Stimulated activated CD8-positive, alpha-beta memory T cell treated with anti-CD3 and anti-CD28 coated beads, Interleukin-15, amount 100 ng/mL, for 24 hours (primary cell): ENCODE measurements at places on chromosomes 7 and 10.

DNA sequence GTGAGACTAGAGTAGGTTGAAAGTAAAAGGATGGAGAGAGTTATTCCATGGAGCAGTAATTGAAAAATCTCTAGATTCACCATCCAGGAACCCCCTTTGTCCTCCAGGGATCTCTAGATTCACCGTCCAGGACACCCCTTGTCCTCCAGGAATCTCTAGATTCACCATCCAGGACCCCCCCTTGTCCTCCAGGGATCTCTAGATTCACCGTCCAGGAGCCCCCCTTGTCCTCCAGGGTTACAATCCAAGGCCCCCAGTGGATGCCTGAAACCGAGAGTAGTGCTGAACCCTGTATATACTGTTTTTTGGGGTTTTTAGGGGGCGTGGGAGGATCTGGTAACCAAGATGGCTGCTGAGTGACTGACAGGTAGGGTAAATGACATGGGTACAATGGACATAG is 38.3 kb upstream of the PPP2R2D start:
- no peak for DNase-seq

- DNase-seq = no peak
These were observed 355.4 kb downstream of the HGF start for GRCh38 chr7:81414411-81414810.

DNA sequence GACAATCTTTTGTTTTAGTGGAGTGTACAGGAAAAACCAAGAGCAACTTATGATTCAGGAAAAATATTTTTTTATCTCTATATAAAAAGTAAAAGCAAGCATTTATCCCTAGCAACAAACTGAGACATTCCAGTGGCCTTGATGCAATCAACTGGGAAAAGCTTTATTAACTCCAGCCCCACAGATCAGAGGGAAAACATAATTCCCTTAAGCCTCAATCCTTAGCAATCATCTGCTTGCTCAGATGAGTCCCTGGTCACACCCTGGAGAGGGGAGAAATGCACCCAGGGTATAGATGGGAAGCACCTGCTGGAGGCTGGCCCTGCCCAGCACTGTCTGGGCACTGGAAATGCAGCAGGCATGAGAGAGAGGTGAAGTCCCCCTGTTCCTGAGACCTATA is 636.6 kb downstream of the TNS3 start:
- DNase-seq = no peak

DNA sequence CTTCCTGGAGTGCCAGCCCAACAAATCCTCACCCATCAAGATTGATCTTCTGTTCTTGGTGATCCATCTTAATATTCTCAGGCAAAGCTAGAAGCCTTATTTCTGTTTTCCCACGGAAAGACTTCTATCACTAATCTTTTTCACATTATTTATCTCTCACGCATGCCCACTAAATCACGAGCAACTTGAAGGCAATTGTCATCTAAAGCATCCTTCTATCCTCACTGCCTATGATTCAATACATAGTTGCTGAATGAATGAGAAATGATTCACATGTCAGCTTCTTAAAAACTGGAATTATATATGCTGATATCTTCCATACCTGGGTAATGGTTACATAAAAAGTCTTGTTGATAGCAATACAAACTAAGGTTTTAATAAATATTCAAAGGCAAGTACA is 12.6 kb upstream of the COL1A2 start:
- DNase-seq = no peak

GRCh38 chr7:123846217-123846891 is 1.4 kb downstream of the HYAL4 start:
- no peak for DNase-seq

DNA sequence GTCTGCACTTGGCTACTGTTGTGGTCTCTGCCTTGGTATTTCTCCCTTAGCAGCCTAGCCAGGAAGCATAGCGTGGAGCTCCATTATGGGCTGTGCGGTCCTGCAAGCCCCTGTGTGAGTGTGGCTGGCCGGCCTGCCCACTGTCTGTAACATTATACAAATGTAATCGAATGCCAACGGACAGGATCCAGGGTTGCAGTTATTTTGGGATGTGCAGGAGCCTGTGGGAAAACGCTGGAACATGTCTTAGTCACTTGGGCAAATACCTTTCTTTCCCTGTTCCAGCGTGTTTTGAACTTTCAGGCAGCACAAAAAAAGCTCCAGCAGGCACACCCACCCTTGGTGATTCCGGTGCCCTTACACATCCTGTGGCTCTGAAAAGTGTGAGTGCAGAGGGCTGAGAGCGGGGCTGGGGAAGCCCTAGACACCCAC is 29.5 kb downstream of the BAG3 start:
- no peak for DNase-seq

- DNase-seq = no peak
These were observed 6.3 kb upstream of the C10orf95 start for GRCh38 chr10:102457591-102458150.

DNA sequence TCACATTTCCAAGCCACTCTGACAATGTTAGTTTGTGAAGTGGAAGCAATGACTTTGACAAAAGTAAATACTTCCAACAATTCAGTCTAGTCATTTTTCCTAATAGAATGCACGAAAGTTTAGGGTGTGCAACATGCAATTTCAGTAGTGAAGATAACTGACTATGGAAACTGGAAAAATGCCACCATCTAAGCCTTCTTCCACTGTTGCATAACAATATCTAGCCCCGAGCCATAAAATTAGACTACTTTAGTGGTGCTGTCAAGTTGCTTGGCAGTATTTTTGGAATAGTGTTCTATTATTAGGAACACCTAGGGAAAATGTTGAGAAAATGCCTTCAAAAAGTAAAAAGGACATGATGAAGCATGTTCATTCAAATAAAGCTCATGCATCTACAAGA is 17.9 kb downstream of the SEMA3A start:
- DNase-seq = no peak

- DNase-seq = no peak
These were observed 3.6 kb downstream of the PKD1L1 start for GRCh38 chr7:47944536-47945260.

- DNase-seq = no peak
These were observed 60.9 kb downstream of the CALML3 start for GRCh38 chr10:5585517-5586206.

DNA sequence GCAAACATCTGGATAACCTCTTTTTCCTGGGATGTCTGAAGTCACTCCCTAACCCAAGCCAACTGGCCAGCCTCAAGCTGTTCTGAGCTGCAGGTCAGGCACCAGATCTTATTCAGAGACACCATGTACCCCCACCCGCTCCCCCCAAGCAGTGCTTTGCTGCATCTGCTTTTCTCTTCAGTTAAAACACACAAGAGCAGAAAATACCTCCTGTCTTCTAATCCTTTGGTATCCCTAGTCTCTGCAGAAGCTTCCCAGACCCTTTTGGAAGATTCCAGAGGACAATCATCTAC is 3.0 kb downstream of the ZNF488 start:
- no peak for DNase-seq

DNA sequence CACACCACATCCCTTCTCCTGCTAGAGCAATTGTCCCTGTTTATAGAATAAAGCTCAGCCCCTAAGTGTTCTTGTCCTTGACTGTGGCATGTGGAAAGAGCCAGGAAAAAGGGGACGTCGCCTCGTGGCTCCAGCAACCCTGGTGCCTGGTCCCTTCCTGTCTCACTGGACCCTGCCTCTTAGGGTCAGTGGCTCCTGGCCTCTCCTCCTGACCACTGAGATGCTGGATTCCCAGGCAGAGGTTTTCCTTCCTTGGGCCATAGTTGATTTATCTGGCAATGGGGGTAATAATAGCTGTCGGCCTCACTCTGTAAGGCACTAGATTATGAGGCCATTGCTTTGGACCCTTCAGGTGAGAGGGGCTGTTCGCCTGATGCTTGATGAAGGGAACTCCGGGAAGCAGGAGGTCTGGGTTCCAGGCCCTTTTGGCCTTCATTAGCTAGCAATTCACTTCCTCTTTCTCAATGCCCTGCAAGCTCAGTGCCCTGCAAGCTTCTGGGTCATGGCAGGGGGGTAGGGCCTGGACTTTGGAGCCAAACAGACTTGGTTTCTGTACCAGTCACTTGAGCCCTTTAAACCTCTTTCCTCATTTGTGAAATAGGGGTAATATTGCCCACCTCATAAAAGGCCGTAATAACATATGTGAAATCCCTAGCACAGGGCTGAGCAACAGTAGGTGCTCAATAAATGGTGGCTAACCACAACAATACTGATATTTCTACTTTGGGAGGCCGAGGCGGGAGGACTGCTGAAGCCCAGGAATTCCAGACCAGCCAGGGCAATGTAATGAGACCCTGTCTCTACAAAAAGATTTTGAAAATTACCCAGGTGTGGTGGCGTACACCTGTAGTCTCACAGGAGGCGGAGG is 1.1 kb downstream of the ASL start:
- no peak for DNase-seq

DNA sequence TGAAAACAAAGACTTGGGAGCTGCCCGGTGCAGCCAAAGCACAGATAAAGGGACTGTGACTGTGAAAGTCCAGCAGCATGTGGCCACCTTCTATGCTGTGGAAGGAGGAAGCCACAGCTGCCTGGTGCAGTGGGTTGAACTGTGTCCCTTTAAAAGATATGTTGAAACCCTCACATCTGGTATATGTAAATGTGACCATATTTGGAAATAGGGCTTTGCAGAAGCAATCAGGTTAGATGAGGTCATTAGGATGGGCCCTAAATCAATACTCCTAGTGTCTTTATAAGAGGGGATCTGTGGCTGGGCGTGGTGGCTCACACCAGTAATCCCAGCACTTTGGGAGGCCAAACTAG is 136.9 kb downstream of the GLI3 start:
- DNase-seq = no peak

- DNase-seq = no peak
These were observed 17.2 kb downstream of the CHST15 start for GRCh38 chr10:124076148-124076733.

GRCh38 chr10:122056431-122057094 is 67.6 kb downstream of the TACC2 start:
- DNase-seq = no peak

GRCh38 chr7:6571160-6571779 is 6.0 kb upstream of the ZDHHC4 start:
- DNase-seq = no peak

DNA sequence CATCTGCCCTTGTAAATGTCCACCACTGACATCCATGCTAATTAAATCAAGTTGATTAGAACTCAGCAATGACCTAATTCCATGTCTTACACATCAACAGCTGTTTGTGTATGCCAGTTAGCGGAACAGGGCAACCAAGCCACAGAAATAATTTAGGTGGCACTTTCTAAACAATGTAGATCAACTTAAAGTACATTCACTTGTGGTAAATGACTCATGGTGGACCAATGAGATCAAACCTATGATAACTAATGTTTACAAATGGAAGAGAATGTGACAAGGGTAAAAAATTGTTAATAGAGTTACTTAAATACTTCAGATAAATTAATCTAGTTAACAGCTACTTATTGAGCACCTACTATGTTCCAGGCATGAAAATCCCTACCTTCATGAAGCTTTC is 63.1 kb upstream of the ICA1 start:
- DNase-seq = no peak

DNA sequence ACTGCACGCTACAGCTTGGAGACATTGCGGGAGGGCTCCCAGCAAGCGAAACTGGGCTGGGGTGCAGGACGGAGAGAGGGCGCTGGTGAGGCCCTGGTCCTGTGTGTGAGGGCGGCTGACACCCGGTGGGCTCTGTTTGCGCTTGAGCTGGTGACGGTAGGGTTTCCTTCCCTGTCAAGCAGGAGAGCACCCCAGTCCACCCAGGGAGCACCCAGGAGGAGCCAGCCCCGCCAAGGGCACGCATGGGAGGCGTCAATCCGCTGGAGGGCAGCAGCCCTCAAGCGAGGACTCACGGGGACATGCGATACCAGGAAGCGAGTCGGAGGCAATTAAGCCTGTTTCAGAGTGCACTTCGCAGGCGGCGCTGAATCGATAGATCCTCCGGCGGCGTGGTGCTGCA is 109.4 kb downstream of the MAD1L1 start:
- DNase-seq = no peak

GRCh38 chr7:147498081-147498480 is 1092.5 kb upstream of the C7orf33 start:
- DNase-seq = no peak

GRCh38 chr10:80596391-80597257 is 58.9 kb downstream of the SH2D4B start:
- no peak for DNase-seq

- no peak for DNase-seq
These were observed 3.7 kb upstream of the CAMK2B start for GRCh38 chr7:44329081-44329480.

- no peak for DNase-seq
These were observed 38.0 kb upstream of the SPOCK2 start for GRCh38 chr10:72126184-72126871.

GRCh38 chr10:3887885-3888476 is 103.0 kb upstream of the KLF6 start:
- DNase-seq = no peak

GRCh38 chr10:52900593-52900992 is 128.0 kb upstream of the MBL2 start:
- no peak for DNase-seq
